ENCODE measurements at places on chromosomes 2 and 18.

DNA sequence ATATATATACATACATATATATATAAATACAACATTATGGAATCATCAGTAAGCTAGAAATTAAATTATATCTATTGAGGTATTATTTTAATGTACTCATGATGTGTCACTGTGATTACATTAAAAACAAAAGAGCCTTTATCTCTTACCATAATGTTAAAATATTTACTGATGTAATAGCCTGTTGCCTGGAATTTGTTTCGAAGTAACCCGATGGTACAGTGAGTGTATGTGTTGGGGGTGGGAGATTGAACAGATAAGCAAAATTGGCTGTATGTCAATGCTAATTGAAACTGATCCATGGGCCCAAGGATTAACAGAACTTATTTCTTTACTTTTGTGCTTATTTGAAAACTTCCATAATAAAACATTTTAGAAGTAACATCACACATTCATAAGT is 1473.2 kb downstream of the LRP1B start:
- no peak for DNase-seq

- DNase-seq = no peak
Measured at GRCh38 chr2:100518801-100519200, 44.0 kb upstream of the PDCL3 start.

GRCh38 chr2:198788676-198789075 is 669.1 kb downstream of the SATB2 start:
- DNase-seq = no peak

DNA sequence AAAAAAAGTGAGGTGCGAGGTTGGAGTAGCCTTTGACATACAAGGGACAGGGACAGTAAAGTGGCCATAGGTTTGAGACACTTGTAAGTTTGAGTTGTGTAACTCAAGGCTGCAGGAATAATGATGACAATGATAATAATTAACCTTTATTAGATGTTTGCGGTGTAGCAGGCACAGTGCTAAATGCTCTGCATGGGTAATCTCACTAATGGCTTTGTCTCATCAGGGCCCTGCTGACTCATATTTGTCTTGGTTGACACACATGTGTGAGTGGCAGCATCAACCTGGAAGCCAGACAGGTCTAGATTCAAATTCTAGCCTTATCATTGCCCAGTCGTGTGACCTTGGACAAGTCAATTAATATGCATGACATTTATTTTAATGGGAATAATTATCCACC is 126.2 kb downstream of the FSHR start:
- no peak for DNase-seq

- DNase-seq = no peak
Measured at GRCh38 chr2:96550787-96551604, 14.4 kb downstream of the ARID5A start.

- no peak for DNase-seq
Measured at GRCh38 chr2:86297382-86298147, 39.9 kb downstream of the REEP1 start.

All from stimulated activated CD8-positive, alpha-beta memory T cell treated with anti-CD3 and anti-CD28 coated beads, Interleukin-15, amount 100 ng/mL, for 24 hours (primary cell).